ENCODE measurements at places on chromosomes 12 and 14.

- no peak for DNase-seq
Observed at GRCh38 chr14:31080056-31080455, 53.9 kb upstream of the STRN3 start.

DNA sequence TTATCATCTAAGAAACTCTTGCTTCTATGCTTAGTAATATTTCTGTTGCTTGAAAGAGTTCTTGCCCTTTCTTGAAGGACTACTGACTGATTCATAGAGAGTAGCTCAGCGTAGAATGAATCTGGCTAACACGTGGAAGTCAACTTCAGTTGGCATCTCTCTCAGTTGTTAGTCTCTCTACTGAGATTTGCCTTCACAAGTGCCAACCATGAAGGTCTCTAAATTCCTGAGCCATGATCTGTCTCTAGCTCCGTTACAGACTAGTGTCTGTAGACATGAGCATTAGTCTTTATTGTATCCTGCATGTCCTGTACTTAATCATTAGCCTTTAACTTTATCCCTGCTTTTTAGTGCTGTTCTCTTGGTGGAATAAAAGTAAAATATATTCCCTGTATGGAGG lies 19.1 kb upstream of the ALX1 start:
- no peak for DNase-seq

DNA sequence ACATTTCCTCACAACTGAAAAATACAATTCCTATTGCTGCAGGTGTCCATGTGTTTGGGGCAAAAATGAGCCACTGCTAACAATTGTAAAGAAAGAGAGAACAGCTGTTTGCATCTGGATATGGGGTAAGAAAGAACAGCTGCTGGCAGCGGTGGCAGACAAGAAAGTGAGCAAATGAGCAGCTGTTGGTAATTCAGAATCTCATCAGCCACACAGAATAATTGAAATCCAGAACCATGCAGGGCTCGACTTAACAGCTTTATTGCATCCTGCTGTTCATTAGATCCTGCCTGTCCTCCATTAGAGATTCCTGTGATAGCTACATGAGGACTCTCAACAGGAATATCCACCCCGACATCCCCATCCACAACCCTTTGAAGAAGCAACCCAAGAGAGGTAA lies 62.5 kb upstream of the TSPAN8 start:
- DNase-seq = no peak

DNA sequence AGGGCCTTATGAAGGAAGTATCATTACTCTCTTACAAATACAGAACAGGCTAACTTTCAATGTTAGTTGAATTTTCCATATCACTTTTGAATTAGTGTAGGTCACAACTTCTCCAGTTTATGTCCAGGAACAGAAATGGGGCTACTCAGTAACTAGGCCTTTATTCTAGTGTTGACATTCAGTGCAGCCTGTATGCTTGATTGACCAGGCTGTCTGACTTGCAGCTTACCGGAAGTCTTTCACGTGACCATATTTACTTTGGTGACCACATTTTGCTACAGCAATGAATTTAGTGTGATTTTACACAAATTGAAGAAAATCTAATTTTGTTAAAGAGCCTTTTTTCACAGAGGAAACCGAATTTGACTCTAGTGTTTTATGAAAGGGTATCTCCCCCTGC lies 12.4 kb downstream of the MTERF2 start:
- no peak for DNase-seq

DNA sequence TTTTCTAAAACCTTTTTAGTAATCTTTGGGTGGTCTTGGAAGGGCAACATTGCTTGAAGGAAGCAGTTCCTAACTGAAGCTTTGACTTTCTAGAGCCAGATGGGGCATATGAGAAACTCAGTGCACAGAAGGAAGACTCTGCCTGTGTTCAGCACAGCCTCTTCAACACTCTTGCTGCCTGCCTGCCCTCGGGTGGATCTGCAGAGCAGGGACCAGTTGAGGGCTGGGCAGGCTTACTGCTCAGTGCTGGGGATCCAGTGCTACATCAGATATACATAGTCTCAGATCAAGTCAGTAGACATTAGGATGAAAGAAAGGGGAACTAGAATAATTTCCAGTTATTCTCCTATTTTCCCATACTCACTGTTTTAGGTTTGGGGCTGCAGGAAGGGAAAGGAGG lies 29.5 kb upstream of the TMX1 start:
- DNase-seq = no peak

GRCh38 chr12:57128519-57129247 lies 400 bp downstream of the LRP1 start:
- DNase-seq = no peak

GRCh38 chr14:100022772-100023451 lies 42.3 kb upstream of the EVL start:
- no peak for DNase-seq

DNA sequence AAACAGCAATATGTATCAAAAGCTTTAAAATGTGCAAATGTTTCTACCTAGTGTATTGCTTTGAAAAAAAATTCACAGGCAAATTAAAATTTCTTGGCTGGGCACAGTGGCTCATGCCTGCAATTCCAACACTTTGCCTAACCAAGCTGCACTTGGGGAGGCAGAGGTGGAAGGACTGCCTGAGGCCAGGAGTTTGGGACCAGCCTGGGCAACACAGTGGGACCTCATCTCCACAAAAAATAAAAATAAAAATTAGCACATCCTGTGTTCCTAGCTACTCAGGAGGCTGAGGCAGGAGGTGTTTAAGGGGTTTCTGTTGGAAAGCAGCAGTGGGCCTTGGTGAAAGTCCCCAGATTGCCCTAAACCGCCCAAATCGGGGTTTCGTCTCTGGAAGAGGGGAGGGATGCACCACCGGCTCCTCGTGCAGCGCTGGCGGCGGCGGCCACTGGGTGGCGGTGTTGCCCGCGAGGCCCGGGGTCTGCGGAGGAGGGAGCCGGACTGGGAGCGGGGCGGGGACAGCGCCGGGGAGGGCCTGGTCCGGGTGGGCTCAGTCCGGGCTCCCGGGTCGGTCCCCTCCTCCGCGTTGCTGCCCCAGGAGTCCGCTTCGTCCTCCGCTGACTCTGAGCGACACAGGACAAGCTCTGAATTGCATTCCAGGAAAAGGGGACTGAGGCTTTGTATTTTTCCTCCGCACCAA lies 265.6 kb downstream of the AACS start:
- no peak for DNase-seq

DNA sequence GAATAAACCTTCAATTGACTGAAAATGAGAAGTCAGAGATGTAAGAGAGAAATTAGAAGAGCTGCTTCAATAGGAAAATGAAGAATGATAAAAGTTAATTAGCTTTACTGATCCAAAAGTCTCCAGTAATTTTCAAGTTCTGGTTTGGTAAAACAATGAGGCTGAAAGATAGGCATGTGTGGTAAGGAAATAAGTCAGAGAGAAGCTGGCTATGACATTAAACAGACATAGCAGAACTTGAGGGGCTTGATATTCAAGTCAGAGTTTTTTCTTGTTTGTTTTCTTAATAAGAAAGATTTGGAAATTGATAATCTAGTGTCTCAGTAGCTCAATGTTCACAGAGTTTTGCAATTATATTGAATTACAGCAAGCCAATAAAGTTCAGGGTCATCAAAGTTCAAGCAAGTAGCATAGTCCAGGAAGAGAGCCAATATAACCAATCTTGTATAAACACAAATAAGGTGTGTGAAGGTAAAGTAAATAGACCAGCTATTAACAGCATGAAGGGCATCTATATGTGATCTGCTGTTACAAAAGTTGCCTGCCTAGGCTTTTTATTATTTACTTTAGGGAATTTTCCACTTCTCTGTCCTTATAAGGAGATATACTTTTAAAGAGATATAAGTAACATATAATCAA lies 1111.5 kb downstream of the TRHDE start:
- DNase-seq = no peak

DNA sequence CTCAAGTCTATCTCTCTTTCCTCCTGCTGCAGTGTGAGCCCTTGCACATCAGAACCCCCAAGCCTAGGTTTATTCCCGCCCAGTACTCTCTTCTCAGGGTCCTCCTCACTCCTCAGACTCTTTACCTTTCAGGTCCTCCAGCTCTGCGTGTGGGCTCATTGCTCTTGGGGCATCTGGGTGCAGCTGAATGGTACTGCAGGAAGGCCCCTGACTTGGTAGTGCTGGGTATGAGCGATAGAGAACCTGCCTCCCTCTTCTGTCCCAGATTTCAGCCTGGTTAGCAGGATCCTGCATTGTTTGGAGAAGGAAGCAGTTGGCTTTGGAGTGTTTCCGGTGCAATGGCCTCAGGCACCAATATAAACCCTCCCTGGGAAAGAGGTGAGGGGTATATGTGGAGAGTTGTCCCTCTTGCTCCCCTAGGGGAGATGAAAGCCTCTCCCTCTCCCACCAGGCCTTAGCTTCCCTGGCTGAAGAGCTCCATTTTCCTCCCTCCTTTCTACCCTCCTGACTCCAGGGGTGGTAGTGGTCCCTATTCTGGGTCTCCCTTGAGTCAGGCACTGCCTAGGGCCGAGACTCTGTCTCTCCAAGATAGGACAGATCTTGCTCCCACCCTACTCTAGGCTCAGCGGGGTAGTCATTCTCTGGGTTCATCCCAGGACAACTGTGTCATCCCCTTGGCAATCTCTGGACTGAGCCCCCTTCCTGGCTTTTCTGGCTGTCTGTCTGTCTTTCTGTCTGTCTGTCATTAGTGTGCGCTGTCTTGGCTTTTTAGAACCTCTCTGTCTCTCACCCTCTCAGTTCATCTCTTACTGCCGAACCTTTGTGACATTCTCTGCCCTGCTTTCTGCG lies 3.8 kb downstream of the LRP1 start:
- DNase-seq = no peak

- DNase-seq = no peak
Observed at GRCh38 chr12:54378796-54379397, 5.6 kb downstream of the ZNF385A start.

DNA sequence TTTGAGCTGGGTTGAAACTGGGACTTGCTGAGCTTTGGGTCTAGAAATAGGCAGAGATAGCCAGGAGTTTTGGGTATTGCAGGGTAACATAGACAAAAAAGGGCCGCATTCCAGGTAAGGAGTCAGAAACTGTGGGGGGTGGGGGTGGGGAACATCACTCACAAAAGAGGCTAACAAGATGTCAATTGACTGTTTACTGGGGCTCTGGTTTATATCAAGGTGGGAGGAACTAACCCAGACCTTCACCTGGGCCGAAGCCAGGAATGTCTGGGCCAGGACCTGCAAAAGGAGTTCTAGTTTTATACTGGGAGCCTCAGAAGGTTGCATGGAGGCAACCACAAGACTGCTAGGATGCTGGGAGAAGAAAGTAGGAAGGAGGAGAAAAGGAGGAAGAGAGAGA lies 154.4 kb downstream of the EMP1 start:
- no peak for DNase-seq

DNA sequence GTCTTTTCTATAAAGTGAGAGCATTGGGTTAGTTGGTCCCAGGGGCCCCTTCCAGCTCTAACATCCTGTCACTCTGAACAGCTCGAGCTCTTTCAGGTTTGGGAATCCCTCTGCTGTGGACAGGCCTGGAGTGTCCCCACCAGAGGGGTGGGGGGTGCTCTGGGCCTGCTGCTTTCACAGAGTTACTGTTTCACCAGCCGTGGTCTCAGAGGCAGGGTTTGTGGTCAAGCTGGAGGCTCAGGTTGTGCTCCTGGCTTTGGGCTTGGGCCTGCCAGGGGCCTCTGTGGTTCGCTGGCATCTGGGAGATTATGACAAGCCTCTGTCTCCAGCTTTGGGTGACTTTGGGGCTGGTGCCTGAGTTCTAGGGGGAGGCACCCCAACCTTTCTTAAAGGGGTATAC lies 59.6 kb downstream of the FBXL14 start:
- no peak for DNase-seq

DNA sequence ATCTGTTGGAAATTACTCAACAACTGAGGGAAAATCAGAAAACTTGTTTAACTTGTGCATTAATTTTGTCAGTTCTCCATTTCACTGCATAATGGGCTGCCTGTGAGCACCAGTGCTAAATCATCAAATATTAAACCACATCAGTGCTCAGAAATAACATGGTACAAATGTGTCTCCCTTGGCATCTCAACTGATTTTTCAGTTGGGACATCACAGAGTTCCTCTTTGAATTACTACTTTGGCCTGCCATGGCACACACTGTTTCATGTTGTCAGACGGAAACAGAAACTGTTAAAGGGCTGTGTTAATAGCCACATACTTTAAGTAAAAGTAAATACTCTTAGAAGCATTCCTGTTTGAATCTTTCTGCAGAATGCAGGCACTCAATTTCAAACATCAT lies 42.1 kb upstream of the STRN3 start:
- DNase-seq = no peak

DNA sequence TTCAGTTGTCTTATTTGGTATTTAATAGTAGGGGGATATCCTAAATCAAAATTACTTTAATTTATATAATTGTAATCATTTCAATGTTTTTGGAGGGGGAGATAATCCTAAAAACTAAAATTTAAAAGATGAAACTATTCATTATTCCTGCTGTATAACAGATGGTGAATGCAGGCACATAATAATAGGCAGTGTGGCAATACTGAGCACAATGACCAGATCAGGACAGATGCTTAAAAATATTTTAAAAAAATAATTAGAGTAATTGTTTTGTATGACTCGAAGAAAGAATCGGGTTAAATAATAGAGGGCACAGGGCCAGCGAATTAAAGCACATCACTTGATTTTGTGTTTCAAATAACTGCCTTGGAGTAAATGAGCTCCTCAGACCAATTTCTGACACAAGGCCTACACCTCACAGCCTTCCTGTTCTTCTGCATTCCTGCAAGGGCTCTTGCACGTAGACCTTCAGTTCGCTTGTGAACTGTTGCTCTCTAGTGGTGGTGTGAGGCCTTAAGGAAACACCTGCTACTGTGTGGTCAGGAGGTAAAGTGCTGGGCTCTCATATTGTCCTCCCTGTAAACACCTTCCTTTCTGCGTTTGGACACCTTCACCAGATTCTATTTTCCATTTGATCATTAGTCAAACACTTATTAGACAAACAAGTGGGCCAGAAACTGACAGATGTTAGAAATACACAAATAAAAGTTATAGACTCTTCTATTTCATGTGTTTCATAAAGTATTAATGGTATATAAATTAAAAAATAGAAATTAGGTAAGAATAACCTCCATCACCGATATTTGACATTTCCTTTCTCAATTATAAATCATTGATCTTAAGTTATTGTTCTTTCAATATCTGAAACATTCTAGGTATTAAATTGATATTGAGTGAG lies 29.3 kb upstream of the KLRF1 start:
- DNase-seq = no peak

GRCh38 chr14:105449276-105450122 lies 25.1 kb upstream of the CRIP2 start:
- no peak for DNase-seq

GRCh38 chr12:5458229-5459050 lies 26.5 kb downstream of the NTF3 start:
- DNase-seq = no peak

DNA sequence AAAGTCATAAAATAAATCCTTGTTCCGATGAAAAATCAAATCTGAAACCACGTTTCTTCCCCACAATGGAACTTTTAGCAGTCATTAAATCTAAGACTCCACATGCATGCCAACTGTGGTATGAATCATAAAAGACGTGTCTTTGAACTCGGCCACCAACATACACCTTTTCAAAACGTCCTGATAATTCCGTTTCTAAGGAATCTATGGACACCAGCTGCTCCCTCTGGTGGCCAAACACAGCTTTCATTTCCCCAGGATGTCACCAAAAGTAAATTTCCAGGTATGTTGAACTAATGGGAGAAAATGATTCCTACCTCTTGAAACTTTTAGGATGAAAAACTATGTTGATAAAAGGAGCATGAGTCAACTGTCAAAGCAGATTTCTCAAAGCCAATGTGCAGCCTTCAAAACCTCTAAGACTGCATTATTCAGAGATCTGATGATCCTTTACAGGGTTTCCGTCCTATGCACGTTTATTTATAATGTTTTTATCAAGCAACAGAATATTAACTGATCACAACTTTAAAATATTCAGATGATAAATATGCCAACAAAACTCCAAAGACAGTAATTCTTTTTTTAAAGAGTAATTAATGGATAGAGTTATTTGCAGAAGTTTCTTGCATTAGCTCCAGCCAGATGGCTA lies 96.2 kb downstream of the CIT start:
- peak; percentile 18 for DNase-seq
